Tongue (tissue), 3 donors: ENCODE measurements at places on chromosomes 4 and X. TPM values are rescaled to one million over a fixed set of nuclear protein-coding genes. Genes with fewer than 3 reads are reported as not detected.

DNA sequence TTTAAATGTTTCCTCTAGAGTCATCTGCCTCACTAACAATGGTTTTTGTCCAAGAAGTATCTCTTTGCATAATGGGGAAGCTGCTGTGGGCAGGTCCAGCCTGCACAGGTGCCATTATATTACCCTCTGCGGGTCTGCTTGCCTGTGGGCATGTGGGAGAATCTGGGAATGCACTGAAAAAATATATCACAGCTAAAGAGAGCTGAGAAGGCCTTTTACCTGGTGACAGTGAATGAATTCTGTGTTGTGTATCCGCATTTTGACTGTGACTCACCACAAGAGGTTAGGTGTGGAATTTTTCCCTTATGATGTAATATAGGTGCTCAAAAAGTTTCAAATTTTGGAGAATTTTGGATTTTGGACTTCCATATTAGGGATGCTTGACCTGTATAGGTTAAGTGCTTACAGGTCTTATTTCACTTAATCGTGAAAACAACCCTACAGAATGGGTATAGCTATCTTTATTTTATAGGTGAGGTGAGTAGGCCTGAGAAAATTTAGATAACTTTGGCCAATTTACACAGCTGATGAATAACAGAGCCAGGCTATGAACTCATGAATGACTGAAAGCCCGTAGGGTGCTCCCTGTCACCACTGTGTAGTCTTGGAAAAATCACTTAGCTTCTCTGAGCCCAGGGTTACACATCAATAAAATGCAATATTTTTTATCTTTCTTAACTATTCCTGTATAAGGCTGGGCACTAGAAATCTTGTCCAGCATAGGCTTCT, 198.0 kb upstream of the EPHA5 start:
- no peak for DNase-seq

Gene PRR32
- total RNA-seq = 56.3 TPM

- DNase-seq = no peak
Measured at GRCh38 chr4:98423009-98423408, 161.8 kb downstream of the RAP1GDS1 start.

- DNase-seq = no peak
Measured at GRCh38 chrX:29318012-29318411, 730.8 kb downstream of the IL1RAPL1 start.

- DNase-seq = peak; percentile 70
Measured at GRCh38 chrX:20362268-20363267, 95.9 kb upstream of the RPS6KA3 start.

DNA sequence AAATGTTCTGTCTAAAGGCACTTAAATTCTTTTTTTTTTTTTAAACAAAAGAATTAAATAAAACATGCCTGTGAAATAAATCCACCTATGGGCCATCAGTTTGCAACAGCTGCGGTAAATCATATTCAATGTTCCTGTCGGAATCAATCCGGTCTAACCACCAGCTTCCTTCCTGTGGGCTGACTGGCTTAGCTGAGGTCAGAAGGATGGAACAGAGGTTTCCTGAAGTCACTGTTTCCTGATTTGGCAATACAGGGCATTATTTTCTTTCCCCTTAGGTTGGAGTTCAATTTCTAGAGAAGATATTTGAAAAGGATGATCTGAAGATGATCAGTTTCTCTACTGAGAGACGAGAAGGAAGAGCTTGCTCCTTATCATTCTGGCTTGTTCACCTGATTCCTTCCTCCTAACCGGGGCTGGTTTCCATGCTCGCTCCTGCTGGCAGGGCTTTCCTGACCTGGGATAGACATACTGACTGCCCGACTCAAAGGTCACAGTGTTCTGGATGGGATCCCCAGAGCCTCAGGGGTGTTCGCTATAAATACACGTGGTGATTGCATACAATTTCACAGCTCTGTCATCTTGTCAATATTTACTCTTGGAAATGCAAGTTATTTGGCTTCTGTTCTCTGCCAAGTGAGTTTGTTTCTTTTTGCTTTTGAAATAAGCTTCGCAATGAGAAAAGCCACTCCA, 21.7 kb downstream of the PDLIM3 start:
- DNase-seq = no peak

- DNase-seq = no peak
Measured at GRCh38 chr4:87209696-87210095, 10.7 kb downstream of the KLHL8 start.

- peak; percentile 48 for DNase-seq
Measured at GRCh38 chr4:7822877-7823276, 116.8 kb downstream of the AFAP1 start.

- DNase-seq = no peak
Measured at GRCh38 chr4:99612281-99612680, 37.7 kb downstream of the MTTP start.

DNA sequence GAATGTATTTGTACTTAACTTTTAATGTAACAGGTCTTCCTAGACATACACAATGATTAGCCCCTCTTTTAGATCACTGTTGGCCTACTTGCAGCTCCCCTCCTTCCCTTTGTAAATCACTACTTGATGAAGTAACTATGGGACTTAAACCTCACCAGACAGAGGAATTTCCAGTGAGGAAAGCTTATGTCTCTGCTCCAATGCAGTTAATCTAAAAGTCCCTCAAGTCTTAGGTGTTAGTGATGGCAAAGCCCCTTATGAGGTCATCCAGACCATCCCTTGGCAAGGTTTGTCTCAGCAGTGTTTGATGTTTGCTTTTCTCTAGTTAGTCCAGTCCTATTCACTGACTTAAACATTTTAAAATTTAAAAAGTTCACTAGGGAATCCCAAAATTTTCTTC, 877.3 kb upstream of the INTU start:
- DNase-seq = no peak

Gene PLXNB3
- total RNA-seq = 6.8 TPM

Gene RASL11B
- 2.1 TPM for total RNA-seq

GRCh38 chrX:66176134-66176533, 12.1 kb downstream of the HEPH start:
- no peak for DNase-seq

Gene CFAP299
- not detected for total RNA-seq

- no peak for DNase-seq
Measured at GRCh38 chrX:13055486-13055885, 11.1 kb upstream of the FAM9C start.

GRCh38 chr4:47570816-47571215, 85.7 kb downstream of the ATP10D start:
- DNase-seq = no peak

DNA sequence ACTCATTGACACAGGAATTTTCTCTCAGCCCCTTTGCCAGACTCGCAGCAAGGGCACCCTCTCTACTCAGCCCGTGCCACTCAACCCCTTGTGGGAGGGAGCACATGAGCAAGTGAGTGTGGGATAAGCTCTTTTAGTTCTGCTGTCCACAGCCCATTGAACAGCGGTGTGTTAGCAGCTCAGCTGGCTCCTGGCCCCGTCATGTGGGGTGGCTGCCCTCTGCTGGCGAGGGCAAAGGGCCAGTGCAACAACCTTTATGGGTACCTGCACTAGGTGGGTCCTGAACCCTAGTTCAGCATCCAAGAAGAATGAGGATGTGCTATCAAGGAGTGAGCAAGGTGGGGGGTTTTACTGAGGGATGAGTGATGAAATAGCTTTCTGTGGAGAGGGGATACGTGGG, 85.0 kb upstream of the ZNF81 start:
- DNase-seq = peak; percentile 1

- no peak for DNase-seq
Measured at GRCh38 chrX:445727-446126, 59.0 kb upstream of the PPP2R3B start.

GRCh38 chr4:81790477-81790876, 318.8 kb upstream of the RASGEF1B start:
- peak; percentile 7 for DNase-seq

- DNase-seq = peak; percentile 94
Measured at GRCh38 chr4:186651624-186652023, 72.0 kb downstream of the FAT1 start.

Gene NLRP2B
- not detected for total RNA-seq

Gene TACR3
- 5.9 TPM for total RNA-seq

GRCh38 chr4:6497796-6498195, 25.4 kb upstream of the PPP2R2C start:
- DNase-seq = no peak

- no peak for DNase-seq
Measured at GRCh38 chr4:7013175-7013574, 30.0 kb upstream of the TADA2B start.

- DNase-seq = no peak
Measured at GRCh38 chrX:48488034-48488433, 12.0 kb downstream of the FTSJ1 start.

Gene PAGE4
- not detected for total RNA-seq

GRCh38 chrX:45063319-45064095, 137.2 kb downstream of the DIPK2B start:
- DNase-seq = no peak

GRCh38 chr4:138902705-138903104, 112.9 kb upstream of the NOCT start:
- no peak for DNase-seq

GRCh38 chrX:2958199-2958598, 29.1 kb upstream of the ARSD start:
- DNase-seq = no peak

GRCh38 chrX:71214604-71215337, 8.3 kb upstream of the GJB1 start:
- no peak for DNase-seq

GRCh38 chrX:131588995-131589394, 45.1 kb downstream of the OR13H1 start:
- DNase-seq = no peak

GRCh38 chr4:126458993-126459392, 1144.2 kb downstream of the FAT4 start:
- DNase-seq = no peak

DNA sequence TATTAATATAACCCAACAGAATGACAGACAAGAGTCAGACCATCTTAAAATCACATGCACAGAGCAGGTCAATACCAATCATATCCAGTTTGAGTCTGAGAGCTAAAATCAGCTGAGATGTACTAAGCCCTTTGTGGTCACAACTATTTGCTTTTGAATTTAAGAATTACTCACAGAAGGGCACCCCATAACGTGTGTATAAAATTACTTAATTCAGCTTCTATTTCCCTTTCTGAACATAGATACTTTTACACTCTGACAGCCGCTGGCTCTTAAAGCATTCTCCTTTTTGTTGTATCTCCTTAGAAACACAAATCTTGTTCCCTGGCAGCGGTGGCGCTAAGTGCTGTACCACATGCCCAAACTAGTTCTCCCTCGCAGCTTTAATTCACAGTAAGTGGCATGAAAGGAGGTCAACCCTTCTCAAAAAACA, 14.8 kb upstream of the PPARGC1A start:
- DNase-seq = peak; percentile 84

DNA sequence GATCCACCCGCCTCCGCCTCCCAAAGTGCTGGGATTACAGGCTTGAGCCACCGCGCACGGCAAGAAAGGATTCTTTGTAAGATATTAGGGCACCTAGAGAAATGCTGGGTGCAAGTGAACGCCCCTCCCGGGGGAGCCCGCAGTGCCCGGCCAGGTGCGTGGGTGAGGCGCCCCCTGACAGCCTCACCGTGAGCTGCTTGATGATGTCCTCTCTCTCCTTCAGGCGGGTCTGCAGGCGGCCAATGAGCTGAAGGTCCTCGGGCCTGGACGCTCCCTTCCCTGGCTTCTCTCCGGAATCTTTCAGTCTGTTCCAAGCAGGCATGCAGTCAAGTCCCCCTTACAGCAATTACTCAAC, 21.9 kb downstream of the MED28 start:
- DNase-seq = no peak

Gene FREM3
- total RNA-seq = not detected

- no peak for DNase-seq
Measured at GRCh38 chr4:158873795-158874401, 105.1 kb downstream of the FNIP2 start.

Gene RNF150
- 62.1 TPM for total RNA-seq

Gene LDOC1
- 6.2 TPM for total RNA-seq

Gene TMSB15B
- total RNA-seq = 3.0 TPM

Gene P2RY4
- 0.41 TPM for total RNA-seq

Gene ESX1
- not detected for total RNA-seq

- DNase-seq = peak; percentile 75
Measured at GRCh38 chrX:13717700-13718472, 16.5 kb downstream of the TRAPPC2 start.

GRCh38 chr4:32147446-32148085, 1427.4 kb downstream of the PCDH7 start:
- peak; percentile 58 for DNase-seq

Gene CT45A2
- not detected for total RNA-seq

DNA sequence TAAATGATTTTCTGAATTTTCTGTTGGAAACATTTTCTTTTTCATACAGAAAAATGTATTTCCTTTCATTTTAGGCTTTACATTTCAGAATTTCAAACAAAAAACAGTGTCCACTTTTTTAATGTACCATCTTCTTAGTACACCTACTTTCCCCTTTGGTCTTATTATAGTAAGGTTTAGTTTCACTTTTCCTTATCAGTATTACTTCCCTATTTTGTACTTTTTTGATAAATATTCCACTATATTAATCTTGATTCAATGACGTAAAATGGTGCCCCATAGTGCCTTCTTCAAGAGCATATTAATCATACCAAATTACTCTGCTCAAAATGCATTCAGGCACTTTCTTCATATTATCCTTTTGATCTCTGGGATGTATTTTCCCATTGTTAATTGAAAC, 52.5 kb downstream of the BANK1 start:
- DNase-seq = no peak

DNA sequence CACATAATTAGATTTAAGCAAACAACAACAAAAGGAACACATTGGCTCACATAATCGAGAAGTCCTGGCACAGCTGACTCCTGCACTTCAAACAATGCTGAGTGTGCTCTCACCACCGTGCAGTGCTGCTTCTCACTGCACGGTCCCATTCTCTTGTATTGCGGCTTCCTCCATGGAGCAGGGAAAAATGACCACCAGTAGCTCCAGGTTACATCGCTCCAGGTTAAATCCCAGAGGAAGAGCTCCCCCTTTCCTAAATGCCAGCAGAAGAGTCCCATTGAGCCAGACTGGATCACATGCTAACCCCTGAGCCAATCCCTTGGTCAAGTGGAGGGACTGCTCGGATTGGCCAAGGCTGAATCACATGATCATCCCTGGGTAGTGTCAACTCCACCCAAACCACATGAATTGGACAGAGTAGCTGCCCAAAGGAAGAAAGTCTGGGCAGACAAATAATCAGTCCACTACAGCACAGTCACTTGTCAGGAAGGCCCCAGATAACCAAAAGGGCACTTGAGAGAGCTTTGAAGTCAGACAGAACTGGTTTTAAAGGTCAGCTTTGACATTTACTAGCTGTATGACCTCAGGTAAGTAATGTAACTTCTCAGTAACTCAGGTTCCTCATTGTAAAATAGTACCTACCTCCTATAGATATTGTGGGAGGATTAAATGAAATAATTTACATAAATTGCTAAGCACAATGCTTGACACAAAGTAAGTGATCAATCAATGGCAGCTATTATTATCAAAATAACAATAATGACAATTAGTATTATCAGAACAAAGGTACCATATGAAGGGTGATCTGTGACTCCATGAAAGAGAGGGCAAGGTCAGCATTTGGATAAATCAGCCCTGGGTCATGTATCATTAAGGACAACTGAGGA, 14.3 kb downstream of the TEC start:
- DNase-seq = no peak

Gene SYNPO2
- total RNA-seq = 111 TPM
